ENCODE measurements at places on chromosomes 5 and 9.

GRCh38 chr5:84450617-84451414, 66.1 kb upstream of the EDIL3 start:
- DNase-seq, result no peak

- DNase-seq, result peak; percentile 82
Observed at GRCh38 chr5:177403792-177404640, 3.6 kb upstream of the PFN3 start.

DNA sequence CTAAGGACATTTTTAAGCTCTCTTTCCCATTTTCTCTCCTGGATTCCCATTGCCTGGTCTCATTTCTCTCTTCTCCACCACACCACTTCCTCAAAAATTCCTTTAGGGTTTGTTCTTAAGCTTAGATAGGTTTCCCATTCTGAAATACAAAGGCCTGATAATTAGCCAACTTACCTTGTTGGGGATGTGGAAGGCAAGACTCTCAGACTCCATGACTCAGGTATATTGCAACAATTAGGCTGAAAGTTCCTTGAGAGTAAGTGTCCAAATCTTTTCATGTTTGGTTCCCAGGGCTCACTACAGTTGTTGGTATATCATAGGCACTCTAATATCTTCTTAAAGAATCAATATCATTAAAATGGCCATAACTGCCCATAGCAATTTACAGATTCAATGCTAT, 43.6 kb downstream of the FXN start:
- no peak for DNase-seq

DNA sequence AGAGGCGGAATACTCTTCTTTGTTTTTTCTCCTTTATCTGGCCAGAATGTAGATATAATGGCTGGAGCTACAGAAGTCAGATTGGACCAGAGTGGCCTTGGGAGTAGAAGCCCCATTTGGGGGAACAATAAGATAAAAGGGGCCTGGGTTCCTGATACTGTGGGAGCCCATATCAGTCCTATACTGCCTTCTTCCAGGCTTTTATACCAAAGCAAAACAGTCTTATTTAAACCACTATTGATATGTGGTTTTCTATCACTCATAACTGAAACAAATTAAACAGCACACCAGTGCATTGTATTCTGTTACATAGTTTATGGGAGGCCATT, 14.3 kb downstream of the SPAAR start:
- DNase-seq, result no peak

Measured in myocyte (in vitro differentiated cells).